ENCODE measurements at places on chromosomes 1 and 21.

- no peak for DNase-seq
These were observed 52.5 kb upstream of the CR2 start for GRCh38 chr1:207401578-207401977.

DNA sequence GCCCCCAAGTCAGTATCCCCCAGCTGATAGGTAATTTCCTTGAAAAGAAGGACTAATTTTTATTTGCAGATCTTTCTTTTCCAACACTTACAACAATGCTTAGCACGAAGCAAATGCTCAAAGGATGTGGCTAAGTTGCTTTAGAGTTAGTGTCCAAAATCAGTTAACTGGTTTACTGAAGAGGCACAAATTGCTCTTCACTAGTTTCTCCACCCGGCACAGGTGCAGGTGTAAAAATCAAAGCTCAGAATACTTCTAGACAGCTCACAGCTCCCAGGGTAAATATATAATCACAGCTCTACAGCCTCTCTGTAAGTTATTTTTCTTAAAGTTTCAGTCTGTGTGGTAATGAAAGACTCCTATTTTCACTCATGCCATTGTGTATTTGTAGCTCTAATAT, 361.8 kb downstream of the NEGR1 start:
- no peak for DNase-seq

- no peak for DNase-seq
These were observed 22.9 kb downstream of the CITED4 start for GRCh38 chr1:40838980-40839942.

DNA sequence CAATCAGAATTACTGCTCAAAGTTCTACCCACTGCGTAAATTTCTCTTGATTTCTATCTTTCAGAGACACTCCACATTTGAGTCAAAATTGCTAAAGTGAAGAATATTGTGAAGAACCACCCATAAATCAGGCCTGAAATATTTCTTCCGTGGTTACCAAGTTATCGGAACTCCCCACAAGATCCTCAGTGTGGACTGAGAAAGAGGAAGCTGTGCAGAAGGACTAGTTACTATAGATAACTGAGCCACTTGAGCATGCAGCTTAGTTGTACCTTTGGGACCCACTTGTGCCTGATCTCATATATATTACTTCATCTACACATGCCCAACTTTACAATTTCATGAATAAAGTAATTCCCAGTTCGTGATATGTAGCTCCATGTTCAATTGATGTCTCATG, 18.4 kb downstream of the RWDD3 start:
- DNase-seq: no peak
